Stimulated activated CD4-positive, alpha-beta T cell treated with anti-CD3 and anti-CD28 coated beads, Interleukin-15, amount 100 ng/mL, for 1 hour (primary cell): ENCODE measurements at places on chromosomes 4 and X.

DNA sequence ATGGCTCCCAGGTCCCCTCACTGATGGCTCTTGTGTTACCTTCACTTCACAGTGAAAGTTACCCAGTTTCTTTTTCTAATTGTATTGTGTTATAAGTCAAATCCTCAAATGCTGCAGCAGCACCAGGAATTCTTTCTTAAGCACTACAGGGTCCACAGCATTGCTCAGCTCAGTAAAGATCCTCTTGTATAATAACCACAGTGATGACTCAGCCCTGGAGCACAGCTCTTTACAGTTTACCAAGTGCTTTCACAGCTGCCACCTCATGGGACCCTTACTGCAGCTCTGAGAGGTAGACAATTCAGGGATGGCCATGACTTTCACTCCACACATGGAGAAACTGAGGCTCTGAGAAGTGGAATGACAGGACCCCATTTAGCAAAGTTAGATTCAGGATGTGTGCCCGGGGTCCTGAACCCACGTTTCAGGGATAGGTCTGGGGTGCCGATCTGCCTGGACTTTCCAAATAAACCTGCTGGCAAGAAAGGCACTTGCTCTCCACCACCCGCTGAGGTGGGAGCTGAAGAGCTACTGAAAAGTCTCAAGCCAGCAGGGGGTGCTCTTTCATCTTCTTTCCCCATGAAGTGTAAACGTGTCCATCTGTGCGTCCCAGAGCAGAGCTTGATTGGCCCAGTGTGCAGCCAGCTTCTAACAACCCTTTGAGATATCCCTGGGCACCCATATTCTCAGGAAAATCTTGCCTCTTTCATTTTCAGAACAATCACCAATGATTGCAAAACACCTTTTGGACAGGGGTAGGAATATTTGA is 35.7 kb upstream of the GABRQ start:
- no peak for DNase-seq

DNA sequence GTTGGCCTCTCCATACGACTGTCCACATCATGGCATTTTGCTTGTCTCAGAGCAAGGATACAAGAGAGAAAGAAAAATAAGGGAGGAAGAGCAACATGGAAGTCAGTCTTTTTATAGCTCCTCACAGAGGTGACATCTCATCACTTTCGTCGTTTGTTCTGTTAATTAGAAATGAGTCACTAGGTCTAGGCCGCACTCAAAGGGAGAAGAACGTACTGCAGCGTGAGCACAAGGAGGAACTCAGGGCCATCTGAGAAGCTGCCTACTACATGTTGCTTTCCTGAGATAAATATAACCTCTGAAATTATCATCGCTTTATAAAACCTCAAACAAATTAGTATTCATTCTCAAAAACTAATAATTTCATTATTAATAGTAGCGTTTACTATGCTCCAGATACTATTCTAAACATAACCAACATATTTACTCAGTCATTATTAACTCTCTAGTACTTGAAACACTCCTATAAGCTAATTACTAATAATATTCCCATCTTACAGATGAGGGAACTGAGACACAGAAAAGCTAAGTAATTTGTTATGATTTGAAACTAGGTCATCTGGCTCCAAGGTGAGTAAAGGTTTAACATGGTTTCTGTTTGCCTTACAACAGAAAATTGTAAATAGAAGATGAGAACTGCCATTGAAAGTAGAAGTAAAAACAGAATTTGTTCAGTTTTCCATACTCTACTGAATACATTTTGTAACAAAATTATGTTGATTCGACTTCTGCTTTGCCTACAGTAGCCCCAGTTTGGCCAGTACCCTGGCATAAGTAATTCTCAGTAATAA is 213.2 kb upstream of the UGT8 start:
- no peak for DNase-seq

DNA sequence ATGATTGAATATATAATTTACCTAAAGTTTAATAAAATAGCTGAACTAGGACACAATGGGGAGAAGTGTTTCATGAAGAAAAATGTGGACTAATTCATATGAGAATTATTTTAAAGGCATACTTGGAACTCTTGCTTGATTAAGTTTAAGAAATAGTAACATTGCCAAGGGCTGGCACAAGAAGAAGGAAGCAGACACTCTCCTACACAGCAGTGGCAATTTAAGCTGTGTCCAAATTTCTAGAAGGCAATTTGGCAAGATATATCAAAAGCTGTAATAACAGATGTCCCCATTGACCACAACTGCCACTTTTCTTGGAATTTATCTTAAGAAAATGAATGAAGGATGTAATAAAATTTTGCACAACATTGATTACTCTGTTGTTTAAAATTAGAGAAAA is 209.5 kb upstream of the S100G start:
- no peak for DNase-seq

DNA sequence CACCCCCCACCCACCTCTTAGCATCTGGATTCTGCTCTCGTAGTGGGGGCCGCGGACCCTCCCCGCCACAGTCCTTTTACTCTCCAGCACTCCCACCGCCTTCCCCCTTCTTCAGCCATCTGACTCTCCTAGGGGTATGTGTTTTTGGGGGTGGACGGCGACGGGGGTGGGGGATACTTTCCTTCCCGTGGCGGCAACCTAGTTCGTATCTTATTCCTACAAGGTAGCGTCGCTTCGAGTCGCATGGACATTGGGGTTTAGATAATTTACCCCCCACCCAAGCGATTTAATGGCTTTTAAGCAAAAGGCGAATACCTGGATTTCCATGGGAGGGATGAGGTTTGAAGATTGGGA is 1.3 kb upstream of the BCORL1 start:
- no peak for DNase-seq

- DNase-seq: no peak
Measured at GRCh38 chr4:26789208-26789607, 71.4 kb upstream of the STIM2 start.

DNA sequence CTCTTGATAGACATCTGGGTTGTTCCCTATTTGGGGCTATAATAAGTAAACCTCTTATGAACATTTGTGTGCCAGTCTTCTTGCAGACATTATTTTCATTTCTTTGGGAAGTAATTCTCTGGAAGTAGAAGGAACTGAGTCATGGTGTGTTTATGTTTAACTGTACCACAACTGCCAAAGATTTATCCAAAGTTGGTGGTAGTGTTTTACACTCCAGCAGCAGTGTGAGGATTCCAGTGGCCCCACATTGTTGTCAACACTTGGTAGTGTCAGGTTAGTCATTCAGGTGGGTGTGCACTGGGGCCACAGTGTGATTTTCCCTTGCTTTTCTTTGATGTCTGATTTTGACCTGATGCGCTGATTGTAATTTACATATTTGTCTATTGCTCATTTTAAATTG is 5.0 kb upstream of the UVSSA start:
- no peak for DNase-seq

- no peak for DNase-seq
Measured at GRCh38 chr4:69765751-69766150, 5.3 kb upstream of the SULT1B1 start.

DNA sequence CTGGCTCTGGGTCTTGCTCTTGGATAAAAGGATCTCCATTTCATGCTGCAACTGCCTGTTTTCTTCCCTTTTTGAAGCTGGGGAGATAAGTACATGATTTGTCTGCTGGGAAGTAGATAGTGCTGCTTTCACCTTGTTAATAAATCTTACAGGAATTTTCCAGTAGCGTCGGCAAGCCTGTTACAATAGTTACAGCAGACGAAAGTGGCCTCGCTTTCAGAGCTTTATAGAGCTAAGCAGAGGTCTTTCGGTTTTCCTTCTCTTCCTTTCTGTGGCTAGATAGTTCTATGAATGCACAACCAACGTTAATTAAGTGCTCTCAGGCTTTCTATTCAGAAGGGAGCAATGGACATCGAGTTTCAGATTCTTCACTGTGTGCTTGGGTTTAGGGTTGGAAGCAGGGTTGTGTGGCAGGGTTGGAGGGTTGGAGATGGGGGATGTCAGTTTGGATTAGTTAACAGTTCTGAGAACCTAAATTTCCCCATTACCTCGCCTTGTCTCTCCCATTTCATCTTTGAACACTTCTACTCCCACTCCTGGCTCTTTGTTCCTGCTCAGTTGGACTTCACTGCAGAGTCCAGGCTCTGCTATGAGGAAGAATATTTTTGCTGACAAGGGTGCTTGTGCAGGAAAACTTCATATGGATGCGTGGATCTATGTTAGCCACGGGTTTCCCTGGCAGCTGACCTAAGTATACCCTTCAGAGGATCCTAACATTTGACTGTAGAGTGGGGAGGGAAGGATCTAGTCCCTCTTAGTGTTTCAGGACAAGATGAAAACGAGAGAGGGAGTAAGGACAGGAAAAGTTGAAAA is 237.9 kb downstream of the ARHGAP10 start:
- DNase-seq: no peak

GRCh38 chr4:111678479-111678878 is 466.8 kb upstream of the FAM241A start:
- no peak for DNase-seq

- no peak for DNase-seq
Measured at GRCh38 chr4:174260099-174260498, 23.4 kb downstream of the FBXO8 start.

- DNase-seq: no peak
Measured at GRCh38 chr4:95268819-95269565, 279.8 kb downstream of the UNC5C start.

- no peak for DNase-seq
Measured at GRCh38 chr4:91924625-91925024, 379.1 kb upstream of the GRID2 start.

DNA sequence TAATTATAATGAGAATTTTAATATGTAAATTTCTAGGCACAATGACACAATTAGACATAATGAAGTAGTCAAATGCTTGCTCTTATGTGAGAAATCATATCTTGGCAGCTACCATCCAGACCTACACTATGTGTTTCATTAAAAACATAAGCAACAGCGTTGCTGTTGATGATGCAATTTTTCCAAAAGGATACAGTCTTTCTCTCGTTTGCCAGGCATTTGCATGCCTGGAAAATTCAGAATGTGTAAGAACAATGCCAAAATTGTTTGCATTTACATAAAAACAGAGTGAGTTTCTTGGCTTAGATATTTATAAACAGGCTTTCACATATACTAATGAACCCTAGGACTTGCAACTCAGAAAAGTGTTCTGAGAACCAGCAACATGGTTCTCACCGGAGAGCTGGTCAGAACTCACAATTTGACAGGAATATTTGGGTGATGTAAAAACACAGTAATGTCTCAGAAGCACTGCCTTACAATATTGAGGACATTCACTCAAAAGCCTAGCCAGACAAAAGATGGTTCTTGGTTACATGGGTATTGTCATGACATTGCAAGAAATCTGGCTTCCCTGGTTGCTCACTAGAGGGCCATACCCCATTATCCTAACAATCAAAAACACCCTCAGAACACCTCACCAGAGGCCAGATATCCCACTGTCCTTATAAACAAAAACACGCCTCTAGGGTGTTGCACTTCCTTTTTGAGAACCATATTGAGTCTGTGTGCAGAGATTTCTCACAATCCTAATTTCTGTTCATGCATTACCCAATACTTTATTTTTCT is 1029.0 kb upstream of the AGA start:
- DNase-seq: no peak

DNA sequence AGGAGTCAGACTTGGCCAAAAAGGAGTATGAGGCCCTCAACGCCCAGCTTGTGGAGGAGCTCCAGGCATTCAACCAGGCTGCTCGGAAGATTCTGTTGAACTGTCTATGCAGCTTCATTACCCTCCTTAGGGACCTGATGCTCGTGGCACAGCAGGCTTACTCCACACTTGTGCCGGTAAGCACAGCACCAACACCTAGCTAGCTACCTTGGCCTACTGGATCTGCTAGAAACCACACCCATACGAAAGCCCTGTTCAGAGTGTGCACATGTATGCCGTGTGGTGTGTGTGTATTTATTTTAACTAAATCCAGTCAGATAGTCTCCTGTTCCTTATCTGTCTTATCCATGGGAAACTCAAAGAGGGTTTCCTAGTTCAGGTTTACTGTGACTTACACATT is 49.3 kb downstream of the INTS12 start:
- DNase-seq: no peak

- DNase-seq: no peak
Measured at GRCh38 chr4:66927937-66928336, 617.4 kb downstream of the CENPC start.

DNA sequence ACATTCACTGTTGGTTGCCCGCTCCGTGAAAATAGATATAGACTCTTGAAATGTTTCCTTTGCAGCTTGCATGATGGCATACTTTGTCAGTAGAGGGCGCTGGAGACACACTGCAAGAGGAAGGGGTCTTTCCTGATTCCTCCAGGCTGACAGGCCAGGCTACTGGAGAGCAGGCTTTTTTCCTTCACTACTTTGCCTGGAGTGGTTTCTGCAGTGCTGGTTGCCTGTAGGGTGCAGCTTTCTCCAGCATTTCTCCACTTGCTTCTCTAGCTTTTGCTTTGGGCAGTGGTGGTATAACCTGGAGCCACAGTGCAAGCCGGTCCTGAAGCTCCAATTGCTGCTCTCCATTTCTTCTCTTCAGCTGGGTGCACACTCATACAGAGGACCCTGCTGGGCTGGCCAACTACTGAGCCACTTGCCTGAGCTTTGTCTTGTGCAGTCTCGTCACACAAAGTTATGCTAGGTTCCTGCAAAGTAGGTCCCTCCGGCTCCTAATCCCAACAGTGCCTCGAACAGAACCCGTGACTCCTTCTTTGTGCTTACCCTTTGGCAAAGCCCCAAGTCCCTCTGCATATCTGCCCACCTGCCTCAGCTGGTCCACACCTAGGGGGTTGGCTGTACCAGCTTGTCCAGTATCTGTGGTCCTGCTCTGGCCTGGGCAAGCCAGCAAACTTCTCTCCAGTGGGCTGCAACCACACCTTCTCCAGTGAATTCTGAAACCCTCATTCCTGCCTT is 46.3 kb downstream of the RASSF6 start:
- no peak for DNase-seq

DNA sequence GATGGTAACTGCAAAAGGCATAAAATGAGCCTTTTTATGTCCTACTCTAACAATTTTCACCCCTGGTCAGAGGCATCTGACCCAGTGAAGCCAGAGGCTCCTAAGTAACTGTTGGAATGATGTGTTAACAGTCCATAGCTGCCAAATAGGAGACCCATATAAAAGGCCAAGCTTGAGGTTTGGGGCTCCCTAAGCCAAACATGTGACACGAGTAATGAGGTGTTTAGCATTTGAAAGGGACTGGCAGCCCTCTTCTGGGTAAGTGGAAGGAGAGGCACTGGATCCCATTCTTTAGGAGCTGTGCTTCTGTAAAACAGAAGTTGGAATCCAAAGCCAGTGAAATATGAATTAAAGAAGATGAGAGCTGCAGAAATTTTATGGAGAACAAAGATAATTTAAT is 100.6 kb upstream of the PNPLA4 start:
- DNase-seq: no peak

DNA sequence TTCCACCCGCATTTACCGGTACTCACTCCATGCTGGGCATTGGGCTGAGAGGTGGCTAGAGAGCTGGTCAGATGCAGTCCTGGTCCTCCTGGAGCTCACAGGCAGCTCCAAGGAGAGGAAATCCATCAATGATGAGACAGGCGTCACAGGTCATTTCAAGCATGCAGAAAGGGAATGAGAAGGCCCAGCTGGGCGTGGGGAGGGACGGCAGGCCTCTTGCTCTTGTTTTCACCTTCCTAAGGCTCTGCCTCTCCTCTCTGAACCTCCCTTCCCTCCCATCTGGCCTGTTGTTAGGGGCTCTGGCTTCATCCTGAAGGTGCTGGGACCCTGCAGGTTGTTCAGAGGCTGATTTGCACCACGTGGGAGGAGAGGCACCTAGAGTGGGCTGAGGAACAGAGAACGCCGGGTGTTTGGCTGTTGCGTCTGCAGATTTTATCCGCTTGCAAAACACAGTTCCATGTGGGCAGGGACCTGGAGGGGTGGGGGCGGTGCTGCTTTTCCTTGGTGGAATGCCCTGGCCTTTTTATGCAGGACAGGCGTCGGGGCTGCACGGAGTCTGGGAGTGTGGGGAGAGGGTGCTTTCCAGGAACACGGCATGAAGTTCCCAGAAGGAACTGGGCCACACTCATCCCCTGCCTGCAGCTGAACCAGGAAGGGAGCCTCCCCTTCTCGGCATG is 81.5 kb upstream of the PSAPL1 start:
- no peak for DNase-seq
